ENCODE measurements at places on chromosomes 1 and 21.

- no peak for DNase-seq
These were observed 15.0 kb upstream of the ZZZ3 start for GRCh38 chr1:77697441-77697840.

DNA sequence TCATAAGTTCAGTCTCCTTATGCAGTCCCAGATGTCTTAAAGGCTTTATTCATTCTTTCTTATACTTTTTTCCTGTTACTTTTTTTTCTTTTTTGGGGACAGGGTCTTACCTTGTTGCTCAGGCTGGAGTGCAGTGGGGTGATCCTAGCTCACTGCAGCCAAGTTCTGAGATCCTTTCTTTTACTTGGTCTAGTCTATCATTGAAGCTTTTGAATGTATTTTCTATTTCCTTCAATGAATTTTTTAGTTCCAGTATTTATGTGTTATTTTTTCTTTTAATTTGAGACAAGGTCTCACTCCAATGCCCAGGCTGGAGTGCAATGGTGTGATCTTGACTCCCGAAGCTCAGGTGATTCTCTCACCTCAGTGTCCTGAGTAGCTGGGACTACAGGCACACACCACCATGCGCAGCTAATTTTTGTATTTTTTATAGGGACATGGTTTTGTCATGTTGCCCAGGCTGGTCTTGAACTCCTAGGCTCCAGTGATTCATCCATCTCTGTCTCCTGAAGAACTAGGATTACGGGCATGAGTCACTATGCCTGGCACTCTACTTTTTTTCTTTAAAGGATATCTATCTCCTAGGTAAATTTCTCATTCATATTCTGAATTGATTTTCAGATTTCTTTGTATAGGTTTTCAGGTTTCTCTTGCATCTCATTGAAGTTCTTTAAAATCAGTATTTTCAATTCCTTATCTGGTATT is 26.1 kb upstream of the GTF2B start:
- no peak for DNase-seq

GRCh38 chr1:118123116-118123839 is 61.8 kb downstream of the SPAG17 start:
- no peak for DNase-seq

DNA sequence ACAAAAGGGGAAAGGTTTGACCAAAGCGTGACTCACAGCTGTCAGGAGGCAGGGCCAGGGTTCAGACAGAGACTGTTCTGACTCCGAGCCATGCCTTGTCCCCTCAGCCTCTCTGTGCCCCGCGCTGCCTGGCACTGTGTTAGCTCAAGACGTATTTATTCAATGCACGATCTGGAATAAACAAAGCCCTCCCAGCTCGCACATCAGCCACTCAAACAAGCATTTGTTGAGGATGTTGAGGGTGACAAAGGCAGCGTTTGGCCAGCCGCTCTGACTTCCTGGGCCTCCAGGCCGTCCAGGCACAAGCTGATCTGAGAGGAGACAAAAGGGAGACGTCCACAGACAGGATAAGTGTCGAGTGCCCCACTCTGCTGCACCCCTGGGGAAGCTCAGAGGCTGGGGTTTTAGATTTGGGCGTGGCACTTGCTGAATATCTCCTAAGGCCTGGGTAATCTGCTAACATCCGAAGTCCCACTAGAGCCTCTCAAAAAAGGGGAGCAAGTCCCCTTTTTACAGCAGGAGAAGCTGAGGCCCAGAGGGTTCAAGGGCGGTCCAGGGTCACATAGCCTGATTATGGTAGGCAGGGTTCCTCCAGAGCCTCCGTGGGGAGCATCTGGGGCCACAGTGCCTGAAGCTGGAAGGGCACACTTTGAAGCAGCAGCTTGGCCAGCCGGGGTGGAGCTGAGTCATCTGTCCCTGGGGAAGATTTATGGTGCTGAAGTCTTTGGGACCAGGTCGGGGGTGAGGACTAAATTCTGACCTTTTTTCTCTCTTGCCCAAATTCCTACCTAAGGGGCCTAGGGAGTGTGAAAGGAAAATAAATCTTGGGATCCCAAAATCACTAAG is 95.9 kb downstream of the SPSB1 start:
- no peak for DNase-seq

GRCh38 chr1:208111646-208112190 is 132.5 kb downstream of the PLXNA2 start:
- no peak for DNase-seq

DNA sequence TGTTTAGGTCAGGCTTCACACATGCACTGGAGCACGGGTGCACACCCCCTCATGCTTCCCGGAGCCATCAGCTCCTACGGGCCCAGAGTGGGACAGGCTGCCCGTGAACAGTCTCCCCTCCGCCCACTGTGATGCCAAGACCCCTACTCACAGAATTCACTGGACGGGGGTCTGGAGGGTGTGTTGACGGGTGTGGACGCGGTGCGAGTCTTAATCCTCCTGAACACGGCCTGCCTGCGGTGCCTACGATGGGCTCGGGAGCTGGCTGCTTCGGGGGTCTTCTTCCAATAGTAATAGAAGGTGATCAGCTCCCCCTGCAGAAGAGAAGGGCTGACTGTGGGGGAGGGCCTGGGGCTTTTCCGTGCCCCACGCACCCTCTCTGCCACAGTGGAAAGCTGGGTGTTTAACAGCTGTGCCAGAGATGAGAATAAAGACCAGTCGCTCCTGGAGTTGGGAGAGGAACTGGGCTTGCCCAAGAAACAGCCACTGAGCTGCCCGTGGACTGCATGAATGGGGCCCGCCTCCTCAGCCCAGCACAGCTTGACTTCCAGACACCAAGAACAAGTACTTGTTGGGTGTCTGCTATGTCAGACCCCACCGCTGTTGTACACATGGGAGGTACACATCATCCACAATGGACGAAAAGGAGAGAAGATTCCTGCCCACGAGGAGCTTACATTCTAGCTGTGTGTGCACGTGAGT is 47.9 kb downstream of the SLC45A1 start:
- DNase-seq: no peak

DNA sequence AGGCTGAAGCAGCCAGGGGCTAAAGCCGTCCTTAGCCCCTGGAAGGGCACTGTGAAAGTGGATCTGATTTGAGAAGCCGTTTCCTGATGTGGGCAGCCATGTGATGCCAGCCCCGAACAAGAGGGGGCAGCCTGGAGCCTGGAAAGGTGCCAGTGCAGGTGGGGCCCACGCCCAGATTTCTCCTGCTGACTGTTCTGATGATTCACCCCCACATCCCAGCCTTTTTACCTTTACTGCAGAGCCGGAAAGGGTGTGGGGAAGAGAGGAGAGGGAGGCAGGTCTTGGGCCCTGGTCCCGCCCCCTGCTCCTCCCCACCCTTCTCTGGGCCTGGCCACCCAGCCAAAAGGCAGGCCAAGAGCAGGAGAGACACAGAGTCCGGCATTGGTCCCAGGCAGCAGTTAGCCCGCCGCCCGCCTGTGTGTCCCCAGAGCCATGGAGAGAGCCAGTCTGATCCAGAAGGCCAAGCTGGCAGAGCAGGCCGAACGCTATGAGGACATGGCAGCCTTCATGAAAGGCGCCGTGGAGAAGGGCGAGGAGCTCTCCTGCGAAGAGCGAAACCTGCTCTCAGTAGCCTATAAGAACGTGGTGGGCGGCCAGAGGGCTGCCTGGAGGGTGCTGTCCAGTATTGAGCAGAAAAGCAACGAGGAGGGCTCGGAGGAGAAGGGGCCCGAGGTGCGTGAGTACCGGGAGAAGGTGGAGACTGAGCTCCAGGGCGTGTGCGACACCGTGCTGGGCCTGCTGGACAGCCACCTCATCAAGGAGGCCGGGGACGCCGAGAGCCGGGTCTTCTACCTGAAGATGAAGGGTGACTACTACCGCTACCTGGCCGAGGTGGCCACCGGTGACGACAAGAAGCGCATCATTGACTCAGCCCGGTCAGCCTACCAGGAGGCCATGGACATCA is at the start of gene SFN:
TSS of gene SFN (plus strand) at position 369 of the 904 bp plus-strand sequence. CDS start at position 433, 64 bp downstream.
- peak; percentile 60 for DNase-seq

- DNase-seq: no peak
These were observed 71.4 kb upstream of the GORAB start for GRCh38 chr1:170460414-170461155.

DNA sequence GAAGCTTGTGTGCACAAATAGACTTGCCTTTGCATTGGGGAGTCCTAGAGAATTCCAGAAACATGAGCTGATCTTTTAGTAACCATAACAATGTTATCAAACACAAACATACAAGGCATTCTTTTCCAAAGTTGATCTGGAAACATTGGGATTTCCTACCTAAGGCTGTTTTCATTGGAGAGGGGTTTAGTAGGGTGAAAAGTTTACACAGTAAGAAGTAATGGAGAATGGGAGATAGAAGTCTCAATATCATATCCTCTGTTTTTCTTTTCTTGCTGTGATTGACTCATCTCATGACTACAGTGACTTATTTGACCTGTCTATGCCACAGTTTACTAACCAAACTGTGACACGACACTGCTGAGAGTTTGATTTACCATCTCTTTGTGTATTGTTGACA is 65.6 kb upstream of the PLA2G4A start:
- no peak for DNase-seq

- DNase-seq: no peak
These were observed 478.3 kb upstream of the RUNX1 start for GRCh38 chr21:35527358-35527757.

GRCh38 chr1:66332548-66332901 is 201.4 kb upstream of the SGIP1 start:
- DNase-seq: no peak

DNA sequence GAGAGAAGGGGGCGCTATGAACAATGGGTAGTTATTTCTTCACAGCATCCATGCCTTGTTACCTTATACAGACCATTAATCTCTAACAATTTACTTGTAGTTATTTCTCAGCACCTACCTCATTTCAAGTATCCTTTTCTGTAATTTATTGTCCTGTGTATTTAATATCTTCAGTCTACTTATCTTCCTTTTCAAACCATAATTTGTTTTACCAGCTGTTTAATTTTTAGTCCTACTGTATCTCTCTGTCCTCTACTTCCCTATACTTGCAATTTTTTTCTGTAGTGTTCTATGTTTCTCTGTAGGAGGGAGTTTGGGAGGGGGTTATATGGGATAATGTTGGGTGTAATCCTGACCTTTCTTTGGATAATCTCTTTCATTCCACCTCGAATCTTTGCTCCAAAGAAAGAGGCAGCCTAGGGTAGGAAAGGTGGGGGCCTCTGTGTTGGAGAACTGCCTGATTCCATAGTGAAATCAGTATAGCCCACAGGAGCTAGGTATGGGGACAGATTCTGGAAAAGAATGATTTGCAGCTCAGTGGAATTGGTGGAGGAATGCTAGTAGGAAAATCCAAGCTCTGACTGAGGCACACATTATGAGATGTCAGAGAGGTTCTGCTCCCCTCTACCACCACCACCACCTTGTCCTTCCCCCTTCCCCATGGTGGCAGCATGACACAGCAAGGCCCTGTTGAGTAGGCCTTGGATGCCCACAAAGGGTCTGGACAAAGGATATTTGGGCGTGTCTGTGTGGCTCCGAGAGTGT is 642 bp downstream of the MLLT11 start:
- no peak for DNase-seq

DNA sequence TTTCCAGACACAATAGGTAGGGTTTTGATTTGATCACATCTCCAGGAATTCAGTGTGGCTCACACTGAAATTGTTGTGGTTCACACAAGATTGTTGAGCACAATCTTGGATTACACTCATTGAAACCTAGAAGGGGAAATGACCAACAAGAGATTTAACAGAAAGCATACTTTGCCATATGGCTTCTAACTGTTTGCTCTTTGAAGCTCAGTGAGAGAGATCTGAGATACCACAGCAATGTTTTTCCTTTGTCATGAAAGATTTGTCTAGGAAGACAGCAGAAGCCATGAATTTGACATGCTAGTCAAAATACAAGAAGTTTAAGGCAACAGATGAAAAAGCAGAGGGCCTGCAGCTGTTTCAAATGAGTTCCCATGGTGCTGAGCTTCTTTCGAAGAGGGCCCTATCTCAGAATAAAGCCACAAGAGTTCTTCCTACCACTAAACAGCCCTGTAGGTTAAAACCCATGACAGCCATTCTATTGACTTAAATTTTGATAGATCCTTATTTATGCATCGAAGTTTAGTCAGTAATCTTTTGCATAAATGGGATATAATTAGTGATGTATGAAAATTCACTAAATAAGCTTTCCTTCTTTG is 650.4 kb downstream of the LTN1 start:
- DNase-seq: no peak

DNA sequence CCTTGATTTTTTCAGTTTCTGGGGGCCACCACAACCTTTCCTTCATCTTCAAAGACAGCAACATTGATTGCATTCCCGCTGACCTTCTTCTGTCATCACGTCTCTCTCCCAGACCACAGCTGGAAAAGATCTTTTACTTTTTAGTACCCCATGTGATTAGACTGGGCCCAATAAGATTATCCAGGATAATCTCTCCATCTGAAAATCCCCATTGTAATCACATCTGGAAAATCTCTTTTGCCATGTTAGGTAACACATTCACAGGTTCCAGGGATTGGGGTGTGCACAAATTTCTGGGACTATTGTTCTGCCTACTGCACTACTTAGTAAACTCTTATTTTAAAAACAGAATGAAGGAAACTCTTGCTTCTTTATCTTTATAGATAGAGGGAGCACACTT is 47.1 kb upstream of the INSL5 start:
- no peak for DNase-seq

GRCh38 chr1:182889997-182890396 is 50.9 kb downstream of the DHX9 start:
- peak; percentile 23 for DNase-seq

DNA sequence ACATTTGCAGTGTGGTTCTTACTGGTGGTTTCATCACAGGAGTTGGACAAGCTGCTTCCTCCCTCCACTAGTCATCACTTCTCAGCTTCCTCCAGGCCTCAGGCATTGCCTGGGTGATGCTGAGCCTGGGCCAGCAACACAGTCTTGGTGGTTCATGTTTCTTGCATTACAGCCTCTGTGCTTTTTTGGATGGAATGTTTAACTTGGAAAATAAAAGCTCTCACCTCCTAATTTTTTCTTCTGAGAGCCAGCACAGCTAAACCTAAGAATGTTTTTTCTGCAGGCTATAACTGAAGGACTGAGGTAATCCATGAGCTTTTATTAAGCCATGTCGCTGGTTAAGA is 66.1 kb upstream of the RHOU start:
- DNase-seq: no peak

DNA sequence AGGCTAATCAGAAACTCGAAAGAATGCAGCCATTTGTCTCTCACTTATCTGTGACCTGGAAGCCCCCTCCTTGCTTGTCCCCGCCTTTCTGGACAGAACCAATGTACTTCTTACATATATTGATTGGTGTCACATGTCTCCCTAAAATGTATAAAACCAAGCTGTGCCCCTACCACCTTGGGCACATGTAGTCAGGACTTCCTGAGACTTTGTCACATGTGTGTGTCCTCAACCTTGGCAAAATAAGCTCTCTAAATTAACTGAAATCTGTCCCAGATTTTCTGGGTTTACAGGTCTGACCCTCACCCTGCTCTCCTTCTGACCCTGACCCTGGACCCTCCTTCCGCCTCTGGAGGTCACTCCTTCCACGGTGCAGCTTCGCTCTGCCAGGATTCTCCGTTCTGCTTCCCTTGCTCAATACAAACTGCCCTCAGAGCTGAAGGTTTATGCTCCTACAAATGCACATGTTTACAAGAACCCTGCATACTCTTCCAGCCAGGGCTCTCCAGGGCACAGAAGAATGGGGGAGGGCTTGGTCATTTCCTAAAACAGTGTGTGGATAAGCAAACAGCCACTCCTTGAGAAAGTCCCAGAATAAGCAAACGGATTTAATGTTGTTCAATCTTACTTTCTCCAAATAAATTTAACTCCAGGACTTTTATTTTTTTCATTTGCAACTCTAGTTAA is 160.5 kb downstream of the ACTL8 start:
- DNase-seq: no peak

All from CD4-positive, alpha-beta T cell treated with Interleukin-12 subunit alpha and Interleukin-12 subunit beta, for 1 hour (primary cell).